ENCODE measurements at places on chromosomes 1 and 21.

DNA sequence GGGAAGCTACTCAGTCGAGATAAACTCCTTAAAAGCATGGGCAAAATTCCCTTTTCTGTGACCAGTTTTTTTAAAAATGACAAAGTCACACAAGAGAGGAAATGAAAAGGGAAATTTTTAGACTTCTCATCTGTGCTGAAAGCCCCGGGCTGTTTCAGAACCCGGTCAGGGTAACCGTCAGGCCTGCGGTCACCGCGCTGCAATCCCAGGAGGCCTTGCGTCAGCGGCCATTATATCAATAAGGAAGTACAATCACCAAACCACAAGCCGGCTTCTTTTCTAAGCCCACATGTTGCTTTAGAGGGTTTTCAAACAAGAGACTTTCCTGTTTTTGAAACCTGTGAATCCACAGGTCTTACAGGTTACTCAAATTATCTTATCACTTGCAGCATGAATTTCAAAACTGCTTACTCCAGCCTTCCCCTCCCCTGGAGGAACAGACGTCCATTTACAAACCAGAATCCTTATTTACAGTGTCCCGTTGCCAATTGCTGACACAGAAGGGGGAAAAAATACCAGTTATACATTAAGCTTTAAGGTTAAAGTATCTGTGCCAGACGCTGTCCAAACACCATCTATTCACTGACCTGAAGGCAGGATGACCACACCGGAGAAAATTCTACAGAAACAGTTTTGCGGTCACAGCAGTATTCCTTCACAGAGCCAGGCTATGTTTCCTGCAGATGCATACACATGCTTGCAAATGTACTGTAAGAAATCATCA is 165.3 kb downstream of the TOMM20 start:
- peak overlapping the region; percentile 98 for H3K27ac ChIP-seq
- H3K4me1 ChIP-seq, result peaks cover 66% of the 10 kb centered on the region
- H3K4me3 ChIP-seq, result peak overlapping the region; percentile 82

DNA sequence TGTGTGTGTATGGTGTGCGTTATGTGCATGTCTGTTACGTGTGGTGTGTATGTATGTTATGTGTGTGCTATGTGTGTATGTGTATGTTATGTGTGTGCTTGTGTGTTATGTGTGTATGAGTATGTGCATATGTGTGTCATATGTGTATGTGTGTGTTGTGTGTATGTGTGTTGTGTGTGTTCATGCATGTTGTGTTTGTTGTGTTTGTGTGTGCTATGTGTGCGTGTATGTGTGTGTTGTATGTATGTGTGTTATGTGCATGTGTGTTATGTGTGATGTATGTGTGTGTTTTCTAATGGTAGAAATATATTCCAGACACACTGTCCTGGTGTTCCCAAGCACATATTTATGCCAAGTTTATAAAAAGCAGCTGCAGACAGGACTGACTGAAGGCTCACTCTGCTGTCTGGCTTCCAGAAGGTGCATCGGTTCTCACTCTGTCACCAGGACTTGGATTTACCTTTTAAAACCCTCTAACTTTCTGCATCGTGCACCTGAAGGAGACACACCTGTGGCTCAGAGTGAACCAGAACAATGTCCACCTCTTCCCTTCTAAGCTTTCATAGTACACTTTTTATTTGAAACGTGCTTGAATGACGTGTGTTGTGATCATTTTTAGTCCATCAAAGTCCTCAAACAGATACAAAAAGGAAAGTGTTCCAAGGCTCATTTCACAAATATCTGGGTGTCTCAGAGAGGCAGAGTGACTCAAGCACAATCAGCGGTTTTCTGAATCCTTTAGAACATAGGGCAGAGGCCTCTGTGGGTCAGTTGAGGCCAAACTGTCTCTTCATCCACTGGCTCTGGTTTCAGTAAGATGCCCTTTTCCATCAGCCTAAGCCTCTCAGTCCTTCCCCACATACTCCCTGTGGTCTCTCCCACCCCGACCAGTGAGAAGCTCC is 49.9 kb downstream of the TOMM20 start:
- no peaks in the 10 kb centered on the region for H3K36me3 ChIP-seq
- no peak overlapping the region for H3K27ac ChIP-seq
- no peaks in the 10 kb centered on the region for H3K27me3 ChIP-seq
- H3K4me3 ChIP-seq, result no peak overlapping the region
- H3K4me1 ChIP-seq, result peaks cover 47% of the 10 kb centered on the region
- no peak for DNase-seq

- peaks cover 26% of the 10 kb centered on the region for H3K4me1 ChIP-seq
- H3K4me3 ChIP-seq, result peak overlapping the region; percentile 97
- H3K36me3 ChIP-seq, result peaks cover 6% of the 10 kb centered on the region
- H3K27ac ChIP-seq, result peak overlapping the region; percentile 82
- no peaks in the 10 kb centered on the region for H3K27me3 ChIP-seq
- no peak for DNase-seq
Measured at GRCh38 chr1:160030657-160031364, 979 bp downstream of the PIGM start.

DNA sequence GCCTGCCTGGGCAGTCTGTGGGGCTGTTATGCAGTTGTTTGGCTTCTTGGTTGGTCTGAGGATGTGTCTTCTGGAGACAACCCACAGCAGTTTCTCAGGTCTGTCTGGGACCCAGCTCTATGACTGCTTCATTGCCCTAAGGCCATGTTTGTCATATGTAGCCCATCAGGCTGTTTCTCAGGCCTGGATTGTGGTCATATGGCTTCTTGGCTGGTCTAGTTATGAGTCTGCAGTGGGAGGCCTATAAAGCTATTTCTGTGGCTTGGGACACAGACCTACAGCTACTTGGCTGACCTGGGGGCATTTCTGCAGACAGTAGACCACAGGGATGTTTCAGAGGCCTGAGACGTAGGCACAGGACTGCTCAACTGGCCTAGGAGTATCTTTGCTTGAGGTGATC is 41.5 kb downstream of the CHIA start:
- H3K4me1 ChIP-seq, result peaks cover 2% of the 10 kb centered on the region
- peaks cover 11% of the 10 kb centered on the region for H3K36me3 ChIP-seq
- H3K4me3 ChIP-seq, result no peak overlapping the region
- no peaks in the 10 kb centered on the region for H3K27me3 ChIP-seq
- DNase-seq, result no peak

- DNase-seq, result no peak
- no peaks in the 10 kb centered on the region for H3K36me3 ChIP-seq
- no peaks in the 10 kb centered on the region for H3K27me3 ChIP-seq
- no peak overlapping the region for H3K4me3 ChIP-seq
- H3K4me1 ChIP-seq, result no peaks in the 10 kb centered on the region
- H3K27ac ChIP-seq, result no peak overlapping the region
Measured at GRCh38 chr1:2903226-2903625, 101.7 kb upstream of the TTC34 start.

- no peak for DNase-seq
- peaks cover 8% of the 10 kb centered on the region for H3K27me3 ChIP-seq
- no peaks in the 10 kb centered on the region for H3K36me3 ChIP-seq
- no peak overlapping the region for H3K4me3 ChIP-seq
- H3K27ac ChIP-seq, result no peak overlapping the region
- H3K4me1 ChIP-seq, result no peaks in the 10 kb centered on the region
Measured at GRCh38 chr1:168799927-168800605, 71.1 kb upstream of the DPT start.

Measured in activated B cell treated with CpG ODN at 0.5 μM for 24 hours (primary cell).